Dermis blood vessel endothelial cell (primary cell): ENCODE measurements at places on chromosomes 12 and 14. TPM values are rescaled to one million over a fixed set of nuclear protein-coding genes. Genes with fewer than 3 reads are reported as not detected.

RGS6 gene
- total RNA-seq: not detected in 2 replicates

PLEKHH1 gene
- 0.09 and 1.0 TPM in 2 replicates for total RNA-seq

DEPDC4 gene
- total RNA-seq: 0.17 and 0.33 TPM in 2 replicates

- DNase-seq: no peak
These were observed 14.6 kb downstream of the BEST3 start for GRCh38 chr12:69684466-69684865.

GRCh38 chr14:86193756-86194155 is 663.8 kb downstream of the FLRT2 start:
- no peak for DNase-seq

DNA sequence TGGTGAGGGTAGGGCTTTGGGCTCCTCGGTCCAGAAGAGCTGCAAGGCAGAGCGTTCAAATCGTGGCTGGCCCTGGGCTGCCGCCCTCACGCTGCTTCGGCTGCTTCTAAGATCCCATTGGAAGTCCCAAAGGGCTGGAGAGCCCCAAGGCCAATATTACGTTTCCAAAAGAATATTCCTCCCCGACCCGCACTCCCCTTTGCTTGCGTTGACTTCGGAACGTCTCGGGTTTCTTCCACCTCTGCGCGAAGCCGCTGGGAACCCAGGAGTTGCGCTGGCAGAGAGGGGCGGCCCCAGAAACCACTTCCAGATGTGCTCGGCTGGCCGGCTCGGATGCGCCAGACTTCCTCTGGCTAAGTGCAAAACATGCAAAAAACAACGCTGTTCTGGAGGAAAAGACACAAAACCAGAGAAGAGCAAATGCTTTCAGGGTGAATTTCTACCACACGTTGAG is at the start of gene GLT8D2:
Gene GLT8D2, minus strand, starts transcription at position 285 of the 454 bp plus-strand sequence. CDS start 30,539 bp downstream, outside the sequence.
- DNase-seq: peak; percentile 15

- no peak for DNase-seq
These were observed 27.4 kb upstream of the KLRB1 start for GRCh38 chr12:9634969-9635754.

DNA sequence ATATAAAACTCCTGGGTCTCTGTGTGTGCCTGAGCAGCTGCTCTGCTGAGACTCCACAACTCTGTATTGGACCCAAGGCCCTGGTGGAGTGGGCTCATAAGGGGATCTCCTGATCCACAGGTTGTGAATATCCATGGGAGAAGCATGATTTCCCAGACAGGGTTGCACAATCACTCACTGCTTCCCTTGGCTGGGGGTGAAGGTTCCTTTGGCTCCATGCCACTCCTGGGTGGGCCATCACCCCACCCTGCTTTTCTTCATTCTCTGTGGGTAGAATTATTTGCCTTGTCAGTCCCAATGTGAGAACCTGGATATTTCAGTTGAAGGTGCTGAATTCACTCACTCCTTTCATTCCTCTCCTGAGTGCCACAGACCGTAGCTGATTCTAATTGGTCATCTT is 205.2 kb upstream of the TMEM260 start:
- DNase-seq: no peak

DNA sequence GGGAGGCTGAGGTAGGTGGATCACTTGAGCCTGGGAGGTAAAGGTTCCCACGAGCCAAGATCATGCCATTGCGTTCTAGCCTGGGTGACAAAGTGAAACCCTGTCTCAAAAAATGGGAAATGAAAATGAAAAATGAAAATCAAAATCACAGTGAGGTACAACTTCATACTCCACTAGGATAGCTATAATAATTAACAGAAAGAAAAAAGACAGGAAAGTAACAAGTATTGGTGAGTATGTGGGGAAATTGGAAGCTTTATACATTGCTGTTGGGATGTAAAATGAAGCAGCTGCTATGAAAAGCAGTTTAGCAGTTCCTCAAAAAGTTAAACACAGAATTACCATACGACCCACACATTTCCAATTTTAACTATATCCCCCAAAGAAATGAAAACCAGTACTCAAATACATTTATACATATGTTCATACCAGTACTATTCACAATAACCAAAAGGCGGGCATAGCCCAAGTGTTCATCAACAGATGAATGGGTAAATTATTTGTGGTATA is 22.2 kb downstream of the SGPP1 start:
- DNase-seq: no peak
